ENCODE measurements at places on chromosomes 11 and 22. TPM values are rescaled to one million over a fixed set of nuclear protein-coding genes. Genes with fewer than 3 reads are reported as not detected.

DNA sequence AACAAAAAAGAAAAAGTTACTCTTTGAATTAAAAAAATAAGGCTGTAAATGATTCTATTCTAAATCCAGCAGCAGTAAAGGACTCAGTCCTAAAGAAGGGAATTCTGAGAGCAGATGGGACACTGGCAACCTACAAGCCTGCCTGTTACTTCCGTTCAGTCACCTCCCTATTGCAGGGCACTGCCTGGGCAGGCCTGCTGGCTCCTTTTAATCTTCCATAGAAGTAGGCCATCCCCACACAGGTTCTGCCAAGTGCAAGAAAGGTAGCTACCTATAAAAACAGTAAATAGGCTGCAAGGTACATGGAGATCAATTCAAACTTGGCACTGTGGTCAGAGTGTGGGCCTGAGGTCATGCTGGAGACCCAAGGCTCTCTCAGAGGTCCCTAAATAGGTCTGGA lies 136.4 kb downstream of the TRIM44 start:
- no peaks in the 10 kb centered on the region for H3K36me3 ChIP-seq
- no peak for DNase-seq
- no peak overlapping the region for H3K4me3 ChIP-seq
- peaks cover 11% of the 10 kb centered on the region for H3K4me1 ChIP-seq
- H3K27ac ChIP-seq = no peak overlapping the region
- no peaks in the 10 kb centered on the region for H3K27me3 ChIP-seq

GRCh38 chr11:106288822-106289387 lies 211.4 kb downstream of the AASDHPPT start:
- H3K4me3 ChIP-seq = no peak overlapping the region
- no peak for DNase-seq
- no peaks in the 10 kb centered on the region for H3K36me3 ChIP-seq
- H3K4me1 ChIP-seq = no peaks in the 10 kb centered on the region
- H3K27me3 ChIP-seq = no peaks in the 10 kb centered on the region
- no peak overlapping the region for H3K27ac ChIP-seq

DNA sequence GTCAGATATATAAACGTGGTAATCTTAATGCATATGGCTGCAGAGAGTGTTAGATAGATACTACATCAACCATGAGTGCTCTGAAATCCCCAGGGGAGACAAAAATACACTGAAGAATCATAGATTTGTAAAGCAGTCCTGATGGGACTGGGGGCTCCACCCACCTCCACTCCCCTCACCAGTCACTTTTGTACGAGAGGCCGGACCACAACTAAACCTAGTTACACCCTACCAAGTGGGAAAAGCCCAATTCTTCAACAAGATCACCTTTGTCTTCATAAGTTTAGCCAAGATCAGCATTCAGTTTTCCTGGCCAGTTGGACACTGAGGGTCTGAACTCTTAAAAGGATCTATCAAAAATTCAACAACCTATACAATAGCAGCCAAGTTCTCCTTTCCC lies 1.5 kb downstream of the SF1 start:
- no peak for DNase-seq
- peak overlapping the region; percentile 99 for H3K27ac ChIP-seq
- H3K27me3 ChIP-seq = no peaks in the 10 kb centered on the region
- H3K4me3 ChIP-seq = peak overlapping the region; percentile 57
- H3K4me1 ChIP-seq = peaks cover 60% of the 10 kb centered on the region
- peaks cover 3% of the 10 kb centered on the region for H3K36me3 ChIP-seq

- H3K27ac ChIP-seq = no peak overlapping the region
- peaks cover 5% of the 10 kb centered on the region for H3K4me1 ChIP-seq
- no peaks in the 10 kb centered on the region for H3K36me3 ChIP-seq
- H3K4me3 ChIP-seq = no peak overlapping the region
Observed at GRCh38 chr11:119977881-119978280, 160.0 kb downstream of the TRIM29 start.

DNA sequence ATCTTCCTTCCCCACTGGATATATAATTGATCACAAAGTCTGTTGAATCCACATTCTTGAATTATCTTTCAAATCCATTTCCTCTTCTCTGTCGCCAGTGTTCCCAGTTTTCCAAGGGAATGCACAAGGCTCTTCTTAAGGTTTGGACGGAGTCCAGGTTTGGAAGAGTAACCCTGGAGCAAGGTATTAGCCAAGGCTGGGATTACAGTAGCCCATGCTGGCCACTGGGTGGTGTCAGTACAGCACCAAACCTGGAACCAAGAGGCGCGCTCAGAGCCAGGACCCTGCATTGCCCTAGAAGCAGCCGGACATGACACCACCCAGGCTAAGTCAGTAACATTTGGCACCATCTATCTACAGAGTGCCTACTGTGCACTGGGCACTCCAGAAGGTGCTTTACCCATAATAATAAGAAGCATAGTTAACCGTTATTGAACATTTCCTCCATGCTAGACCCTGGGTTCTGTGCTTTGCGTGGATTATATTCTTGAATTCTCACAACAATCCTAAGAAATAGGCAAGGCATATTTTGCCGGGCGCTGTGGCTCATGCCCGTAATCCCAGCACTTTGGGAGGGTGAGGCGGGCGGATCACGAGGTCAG lies 48.0 kb upstream of the CLPB start:
- H3K36me3 ChIP-seq = no peaks in the 10 kb centered on the region
- peak; percentile 55 for DNase-seq
- H3K4me3 ChIP-seq = no peak overlapping the region
- H3K27ac ChIP-seq = no peak overlapping the region

GRCh38 chr11:48170241-48171233 lies 46.1 kb upstream of the OR4B1 start:
- H3K27ac ChIP-seq = no peak overlapping the region
- H3K27me3 ChIP-seq = no peaks in the 10 kb centered on the region
- H3K4me3 ChIP-seq = no peak overlapping the region

BTG4 gene
- not detected for total RNA-seq

Data from gastrocnemius medialis (tissue), 4 donors.